ENCODE measurements at places on chromosomes 7 and 10.

DNA sequence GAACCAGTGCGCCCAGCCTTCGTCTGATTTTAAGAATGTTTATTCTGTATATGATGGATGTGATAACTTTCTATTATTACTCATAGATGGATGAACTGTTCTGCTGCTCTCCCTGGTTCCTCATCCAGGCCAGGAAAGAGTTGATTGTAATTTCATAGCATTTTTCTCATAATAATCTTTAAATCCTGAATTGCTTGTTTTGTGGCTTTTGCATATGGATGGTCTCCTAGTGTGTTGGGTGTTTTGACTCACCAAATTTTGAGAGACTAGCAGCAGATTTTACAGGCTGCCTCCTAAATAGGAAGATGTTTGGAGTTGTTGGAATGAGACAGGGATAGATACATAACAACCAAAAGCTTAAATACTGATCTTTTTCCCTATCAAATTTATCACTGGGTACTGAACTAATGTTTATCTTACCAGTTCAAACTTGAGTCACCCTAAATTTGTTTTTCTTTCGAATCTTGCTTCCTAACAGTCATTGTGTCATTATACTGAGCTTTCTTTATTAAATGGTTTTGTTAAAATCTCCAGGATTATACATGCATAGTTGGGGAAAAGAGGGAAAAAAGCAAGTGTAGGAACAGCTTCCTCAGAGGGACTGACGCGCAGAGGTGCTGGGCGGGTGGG is 106.0 kb upstream of the GATA3 start:
- DNase-seq = no peak

DNA sequence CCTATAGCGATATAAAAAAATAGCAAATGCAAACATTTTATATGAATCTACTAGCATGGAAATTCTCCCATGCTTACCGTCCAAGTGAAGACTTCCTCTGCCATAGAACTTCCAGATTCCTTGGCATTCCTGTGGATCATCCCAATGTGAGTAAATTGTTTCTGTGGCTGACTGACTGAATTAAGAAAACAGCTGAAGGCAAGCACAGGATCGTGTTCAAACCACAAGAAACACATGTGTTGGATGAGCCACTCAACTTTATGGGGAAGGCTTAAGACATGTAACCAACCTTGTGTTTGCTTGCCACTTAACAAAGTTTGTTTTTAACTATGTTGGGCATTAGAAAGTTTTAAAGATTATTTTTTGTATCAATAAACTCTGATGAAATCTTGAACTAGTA is 2.6 kb upstream of the MYPN start:
- no peak for DNase-seq

GRCh38 chr10:78454123-78454645 is 420.5 kb downstream of the RPS24 start:
- no peak for DNase-seq

GRCh38 chr10:84196083-84196482 is 1.7 kb downstream of the CDHR1 start:
- no peak for DNase-seq

GRCh38 chr10:88800152-88801125 is 2.1 kb upstream of the LIPM start:
- no peak for DNase-seq

DNA sequence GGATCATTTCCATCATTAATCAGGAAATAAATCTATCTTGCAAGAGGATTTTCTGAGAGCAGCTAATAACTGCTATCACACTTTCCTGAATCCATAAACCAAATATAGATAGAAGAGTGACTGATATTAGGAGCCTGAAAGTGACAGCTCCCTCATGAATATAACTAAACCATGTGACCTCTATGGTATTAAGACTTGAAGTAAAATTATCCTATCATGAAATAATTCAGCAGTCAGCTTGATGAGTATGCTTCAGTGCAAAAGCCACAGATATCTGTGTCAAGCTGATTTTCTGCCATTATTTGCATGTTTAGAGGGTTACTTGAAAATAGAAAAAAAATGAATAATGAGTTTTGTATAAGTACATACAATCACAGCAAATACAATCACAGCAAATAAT is 80.1 kb upstream of the PPP1R3A start:
- DNase-seq = no peak

GRCh38 chr10:49505589-49505988 is 33.3 kb downstream of the ERCC6 start:
- no peak for DNase-seq

DNA sequence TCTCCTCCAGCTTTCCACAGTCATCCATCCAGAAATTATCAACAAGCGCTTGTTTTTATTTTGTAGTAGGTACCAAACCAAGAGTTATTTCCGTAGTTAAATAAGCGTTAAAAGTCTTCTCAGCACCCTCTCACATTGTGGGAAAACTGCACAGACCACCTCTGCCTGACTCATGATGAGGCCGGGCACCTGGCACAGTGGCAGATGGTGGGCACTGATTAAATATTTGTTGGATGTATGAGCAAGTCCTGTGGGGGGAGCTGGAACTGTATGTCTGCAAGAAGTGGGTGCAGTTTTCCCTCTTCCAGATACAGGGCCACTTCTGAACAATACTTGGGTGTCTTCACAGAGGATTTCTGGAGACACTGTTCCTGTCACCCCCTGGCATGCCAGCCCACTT is 5.3 kb upstream of the REPIN1 start:
- no peak for DNase-seq

DNA sequence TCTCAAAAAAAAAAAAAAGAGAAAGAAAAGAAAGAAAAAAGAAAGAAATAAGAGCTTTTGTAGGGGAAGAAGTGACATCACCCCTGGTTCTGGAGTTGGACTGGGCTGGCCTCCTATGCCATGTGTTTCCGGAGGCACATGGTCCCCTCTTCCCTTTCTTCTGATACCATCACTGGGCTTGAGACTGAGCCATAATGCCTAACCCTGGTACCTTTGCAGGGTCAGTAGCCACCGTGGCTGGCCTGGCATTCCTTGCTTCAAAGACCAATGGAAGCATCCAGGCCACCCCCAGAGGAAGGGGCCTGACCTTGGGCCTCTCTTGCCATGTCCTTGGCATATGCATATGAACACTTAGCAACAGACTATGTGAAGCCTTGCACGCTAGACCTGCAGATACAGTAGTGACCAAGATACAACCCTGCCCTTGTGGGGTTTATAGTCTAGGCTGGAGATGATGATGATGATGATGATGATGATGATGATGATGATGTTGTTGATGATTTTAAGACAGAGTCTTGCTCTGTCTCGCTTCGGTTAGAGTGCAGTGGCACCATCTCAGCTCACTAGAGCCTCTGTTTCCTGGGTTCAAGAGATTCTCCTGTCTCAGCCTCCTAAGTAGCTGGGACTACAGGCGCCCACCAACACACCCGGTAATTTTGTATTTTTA is 31.8 kb downstream of the SUFU start:
- no peak for DNase-seq

DNA sequence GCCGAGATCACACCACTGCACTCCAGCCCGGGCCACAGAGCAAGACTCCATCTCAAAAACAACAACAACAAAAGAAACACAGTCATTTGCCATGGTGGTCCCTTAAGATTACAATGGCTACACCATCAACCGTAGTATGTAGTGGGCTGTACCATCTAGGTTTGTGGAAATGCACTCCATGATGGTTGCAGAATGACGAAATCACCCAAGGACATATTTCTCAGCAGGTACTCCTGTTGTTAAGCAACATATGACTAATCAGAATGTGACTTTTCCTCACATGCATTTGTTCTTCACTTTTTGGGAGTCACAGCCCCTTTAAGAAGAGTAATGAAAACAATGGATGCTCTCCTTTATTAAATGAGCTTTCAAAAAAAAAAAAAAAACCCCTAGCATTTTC is 11.0 kb downstream of the SVIL start:
- no peak for DNase-seq

DNA sequence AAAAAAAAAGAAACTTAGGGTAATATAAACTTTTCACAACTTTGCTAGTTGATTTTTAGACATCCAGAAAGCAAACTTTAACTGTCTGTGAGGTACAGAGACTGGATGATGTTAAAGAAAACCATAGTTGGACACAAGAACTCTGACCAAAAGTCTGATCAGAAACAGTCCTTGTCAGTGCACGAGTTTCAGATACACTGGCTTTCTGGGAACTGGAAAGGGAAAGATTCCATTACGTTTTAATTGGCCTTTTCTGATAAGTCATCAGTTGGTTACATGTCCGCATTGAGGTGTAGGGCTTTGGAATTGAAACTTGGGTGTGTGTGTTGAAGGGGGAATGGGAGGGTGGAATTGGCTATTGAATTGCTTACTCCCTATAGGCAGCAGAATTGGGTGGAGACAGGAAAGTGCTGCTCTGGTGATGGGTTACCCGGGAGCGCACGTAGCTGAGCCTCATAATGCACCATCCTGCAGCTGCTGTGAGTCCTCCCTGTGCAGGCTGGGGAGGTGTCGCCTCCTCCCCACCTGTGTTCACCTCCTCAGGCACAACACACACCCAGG is 59.9 kb downstream of the DAGLB start:
- DNase-seq = no peak

DNA sequence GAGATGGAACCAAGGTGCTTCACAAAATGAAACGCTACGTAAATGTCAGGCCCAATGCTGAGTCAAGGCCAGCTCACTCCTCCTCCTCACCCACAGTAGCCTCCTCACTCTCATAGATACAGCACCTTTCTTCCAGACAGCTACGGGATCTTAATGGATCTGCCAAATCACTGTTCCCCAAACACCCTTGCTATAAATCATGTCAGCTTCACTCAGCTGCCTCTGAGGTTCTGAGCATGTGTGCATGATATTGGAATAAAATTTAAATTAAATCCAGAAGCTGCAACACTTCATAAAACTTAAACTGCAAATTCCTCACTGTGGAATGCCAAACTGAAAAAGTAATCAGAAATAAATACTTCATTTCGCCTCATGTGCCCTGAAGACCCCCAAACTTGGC is 14.7 kb upstream of the CPXM2 start:
- DNase-seq = no peak

DNA sequence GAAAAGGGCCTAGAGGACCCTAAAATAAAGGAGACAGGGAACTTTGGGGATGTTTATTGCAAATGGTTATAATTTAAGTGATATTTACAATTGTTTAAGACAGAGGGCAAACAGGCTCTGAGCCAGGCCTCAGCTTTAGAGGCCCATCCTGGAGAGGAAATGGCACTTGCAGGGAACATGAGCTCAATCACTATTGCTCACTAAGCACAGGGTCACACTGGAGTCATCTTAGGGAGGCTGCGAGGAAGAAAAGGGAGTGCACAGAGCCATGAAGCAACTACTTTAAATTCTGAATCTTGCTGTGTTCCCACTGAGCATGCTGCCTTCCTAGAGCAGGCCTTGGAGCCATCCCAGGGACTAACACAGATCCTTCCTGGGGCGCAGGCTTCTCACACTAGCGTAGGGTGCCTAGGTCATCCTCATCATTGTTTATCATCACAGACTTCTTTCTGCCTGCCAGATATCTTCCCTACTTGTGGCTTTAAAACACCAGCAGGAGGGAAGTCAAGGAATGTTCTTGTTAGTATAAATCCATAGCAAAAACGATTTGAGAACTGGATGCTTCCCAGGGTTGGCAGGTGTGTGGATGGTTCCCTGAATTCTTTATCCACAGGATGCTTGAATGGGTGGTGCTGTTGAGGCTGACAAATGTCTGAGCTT is 12.7 kb upstream of the DNAJB12 start:
- DNase-seq = no peak

- no peak for DNase-seq
Observed at GRCh38 chr7:23175938-23176337, 5.9 kb upstream of the NUP42 start.

DNA sequence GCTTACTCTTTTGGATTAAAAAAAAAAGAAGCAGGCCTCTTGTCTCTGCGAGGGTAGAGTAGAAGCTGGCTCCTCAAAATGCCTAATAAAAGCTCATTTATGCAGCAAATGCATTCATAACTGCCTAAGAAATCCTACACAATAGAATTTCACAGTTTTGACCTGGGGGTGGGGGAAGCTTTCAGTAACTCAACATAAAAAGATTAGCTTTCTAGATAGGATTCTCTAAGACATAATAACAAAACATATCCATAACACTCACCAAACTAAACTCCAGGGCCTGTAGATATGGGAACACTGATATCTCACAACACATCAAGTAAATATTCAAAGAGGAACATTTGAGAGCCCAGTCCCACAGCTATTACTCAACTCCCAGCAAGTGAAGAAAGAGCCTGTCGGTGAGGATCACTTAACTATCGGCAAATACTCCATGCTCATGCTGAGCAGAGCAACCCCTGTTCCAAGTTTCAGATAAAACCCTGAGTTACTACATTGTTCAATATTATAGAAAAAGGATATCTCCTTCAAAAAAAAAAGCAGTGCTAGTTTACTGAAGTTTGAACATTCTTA is 88.1 kb downstream of the COBL start:
- DNase-seq = no peak

DNA sequence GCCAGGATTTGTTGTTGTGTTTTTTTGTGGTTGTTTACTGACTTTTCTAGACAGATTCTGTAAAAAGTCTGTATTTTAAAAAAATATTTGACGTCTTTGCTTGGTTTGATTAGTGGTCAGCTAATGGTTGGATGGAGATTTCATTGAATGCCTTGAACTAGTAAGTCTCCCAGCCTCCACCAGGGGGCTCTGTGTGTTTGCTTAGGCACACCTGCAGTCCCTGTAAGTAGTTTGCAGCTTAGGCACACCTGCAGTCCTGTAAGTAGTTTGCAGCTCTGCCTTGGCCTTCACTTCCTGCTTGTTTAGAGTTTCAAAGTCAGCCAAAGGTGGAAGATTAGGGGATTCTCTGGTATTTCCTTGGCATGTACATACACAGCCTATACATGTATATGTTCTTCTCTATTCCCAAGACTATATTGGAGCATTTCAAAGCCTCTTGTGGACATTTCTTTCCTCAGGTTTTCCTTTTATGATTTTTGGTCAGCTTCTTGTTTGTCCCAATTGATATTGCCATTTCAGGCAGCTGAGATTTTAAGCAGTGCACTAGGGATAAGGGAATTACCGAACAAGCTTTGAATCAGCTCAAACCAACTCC is 101.6 kb downstream of the CCSER2 start:
- peak; percentile 66 for DNase-seq

DNA sequence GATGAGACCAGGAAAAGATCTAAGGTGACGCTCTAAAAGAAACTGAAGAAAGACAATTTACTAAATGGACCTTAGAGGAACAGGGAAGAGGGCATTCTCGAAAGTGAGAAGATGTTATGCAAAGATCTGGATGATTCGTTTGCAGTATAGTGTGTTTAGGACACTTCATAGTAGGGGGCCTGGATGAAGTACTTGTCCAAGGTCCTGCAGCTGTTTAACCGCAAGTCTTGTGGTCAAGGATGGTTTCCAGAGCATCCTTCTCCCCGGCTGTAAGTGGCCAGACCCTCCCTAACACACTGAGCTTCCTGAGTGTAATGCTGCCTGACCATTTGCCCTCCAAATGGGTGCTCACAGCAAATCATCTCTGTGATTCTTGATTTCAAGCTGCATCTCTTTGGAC is 101.6 kb downstream of the XPNPEP1 start:
- DNase-seq = no peak

All from activated CD4-positive, alpha-beta T cell treated with anti-CD3 and anti-CD28 coated beads, Interleukin-2, amount 50 U/mL, for 1 hour (primary cell).